PC-9 (cell line): ENCODE measurements at places on chromosomes 6 and 20. TPM values are rescaled to one million over a fixed set of nuclear protein-coding genes. Genes with fewer than 3 reads are reported as not detected.

GRCh38 chr20:35048739-35049138 lies 43.9 kb downstream of the TRPC4AP start:
- DNase-seq, result no peak

IRF4 gene
- total RNA-seq, result not detected in 2 replicates

- no peak for DNase-seq
Observed at GRCh38 chr6:25253351-25253750, 25.8 kb upstream of the CARMIL1 start.

DNA sequence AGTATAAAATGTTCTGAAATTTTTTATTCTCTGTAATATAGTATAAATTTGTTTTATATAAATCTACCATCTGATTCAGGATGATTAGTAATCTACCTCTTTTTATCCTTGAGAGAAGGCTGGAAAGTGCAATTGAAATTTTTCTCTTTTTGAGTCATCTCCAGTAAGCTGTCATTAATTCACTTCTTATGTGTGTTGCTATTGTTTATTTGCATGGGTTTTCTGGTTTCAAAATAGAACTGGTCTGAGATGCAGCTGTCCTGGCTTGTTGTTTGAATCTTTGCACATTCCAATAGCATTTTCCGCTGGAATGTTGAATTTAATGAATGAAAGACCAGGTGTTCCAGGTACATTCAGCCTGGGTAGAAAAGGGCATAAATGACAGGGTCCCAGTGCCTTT lies 24.3 kb upstream of the TAB2 start:
- DNase-seq, result no peak

DNA sequence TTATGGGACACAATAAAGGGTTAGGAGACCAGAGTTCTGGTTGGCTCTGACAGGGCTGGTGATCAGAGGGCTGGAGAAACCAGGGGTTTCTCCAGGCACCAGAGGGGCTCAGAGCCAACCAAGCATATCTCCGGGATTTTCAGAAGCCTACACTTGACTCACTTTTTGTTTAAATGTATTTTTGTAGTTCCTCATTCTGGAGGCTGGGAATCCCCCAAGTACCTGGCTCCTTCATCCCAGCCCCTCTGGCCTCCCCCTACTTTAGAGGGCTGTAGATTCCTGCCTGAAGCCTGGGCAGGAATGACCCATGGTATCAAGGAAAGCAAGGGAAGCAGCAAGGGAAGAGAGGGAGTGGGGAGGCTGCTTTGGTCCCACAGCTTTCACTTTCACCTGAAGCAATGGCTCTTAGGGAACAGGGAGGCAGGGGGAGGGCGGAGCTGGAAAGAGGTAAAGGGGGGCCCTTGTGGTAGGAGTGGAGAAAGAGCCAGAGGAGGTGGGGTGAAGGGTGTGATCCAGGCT lies 973 bp downstream of the CD40 start:
- no peak for DNase-seq

DNA sequence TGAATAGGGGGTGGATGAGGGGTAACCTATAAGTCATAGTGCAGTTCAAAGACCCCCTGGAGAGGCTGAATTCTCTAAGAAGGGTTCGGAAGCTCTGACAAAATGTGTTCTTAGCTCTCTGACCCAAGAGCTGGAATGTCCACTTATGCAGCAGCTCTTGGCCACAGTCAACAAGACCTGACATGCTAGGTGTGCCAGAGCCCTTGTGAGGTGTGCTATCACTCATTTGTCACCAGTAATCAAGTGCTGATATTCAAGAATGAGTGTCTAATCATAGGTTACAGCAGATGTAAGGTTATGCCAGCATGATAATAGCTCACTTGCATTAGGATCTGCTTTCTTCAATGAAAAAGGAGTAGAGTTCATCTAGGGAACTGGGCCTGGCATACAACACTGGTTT lies 28.1 kb downstream of the TOMM6 start:
- no peak for DNase-seq

BMP5 gene
- 0.20 TPM in 1 of 2 replicates, not detected in the other for total RNA-seq

CLPSL2 gene
- 0.76 TPM in 1 of 2 replicates, not detected in the other for total RNA-seq

- DNase-seq, result no peak
Observed at GRCh38 chr6:127225497-127225896, 41.2 kb upstream of the RNF146 start.

DNA sequence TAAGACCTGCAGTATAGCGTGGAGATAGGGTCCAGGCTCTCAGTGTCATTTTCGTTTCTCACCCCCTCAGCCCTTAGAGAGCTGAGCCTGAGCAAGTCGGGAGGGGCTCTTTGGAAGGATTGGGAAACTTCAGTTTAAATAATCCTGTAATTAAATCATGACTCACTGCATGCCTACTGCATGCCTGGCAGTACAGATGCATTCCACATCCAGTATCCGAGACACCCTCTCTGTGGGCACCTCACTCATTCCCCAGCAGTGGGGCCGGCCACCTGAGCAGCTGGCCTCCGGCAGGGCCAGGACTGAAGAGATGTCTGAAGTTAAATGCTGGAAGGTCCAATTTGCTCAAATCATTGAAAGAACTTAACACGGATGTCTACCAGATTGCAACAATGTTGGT lies 316.6 kb downstream of the THBS2 start:
- peak; percentile 48 for DNase-seq
